ENCODE measurements at places on chromosomes 2 and 18.

DNA sequence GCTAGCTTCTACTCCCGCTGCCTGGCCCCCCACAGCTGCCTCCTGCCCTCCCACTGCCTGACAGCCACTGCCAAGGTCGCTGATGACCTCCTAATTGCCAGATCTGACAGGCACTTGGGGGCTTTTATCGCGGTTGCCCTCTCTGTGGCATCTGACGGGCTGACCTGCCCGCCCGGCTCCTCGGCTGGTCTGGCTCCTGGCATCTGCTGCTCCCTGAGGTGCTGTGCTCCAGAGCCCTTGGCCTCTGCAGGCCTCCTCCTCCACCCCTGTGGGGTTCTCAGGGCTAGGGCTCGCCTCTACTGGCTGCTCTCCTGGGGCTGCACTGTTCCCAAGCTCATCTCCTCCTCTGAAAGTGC is 43.1 kb downstream of the INHBB start:
- no peak for DNase-seq

DNA sequence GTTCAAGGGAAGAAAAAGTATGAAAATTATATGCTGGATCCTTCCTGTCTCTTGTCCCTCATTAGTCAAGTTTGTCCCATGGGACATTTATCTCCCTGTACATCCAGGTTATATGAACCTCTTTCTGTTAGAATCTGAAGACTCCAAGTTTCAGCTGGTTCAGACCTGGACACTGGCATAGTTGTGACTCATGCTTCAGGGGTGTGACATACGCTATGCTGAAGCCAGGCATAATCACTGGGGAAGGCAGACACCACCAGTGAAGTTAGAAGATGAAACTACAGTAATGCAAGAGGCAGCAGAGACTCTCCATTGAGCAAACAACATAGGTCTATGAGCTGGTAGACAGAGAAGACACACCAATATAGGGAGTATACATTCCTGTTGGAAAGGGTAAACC is 269.7 kb upstream of the SLC8A1 start:
- no peak for DNase-seq

GRCh38 chr2:84115173-84115857 is 343.8 kb downstream of the SUCLG1 start:
- DNase-seq, result no peak

DNA sequence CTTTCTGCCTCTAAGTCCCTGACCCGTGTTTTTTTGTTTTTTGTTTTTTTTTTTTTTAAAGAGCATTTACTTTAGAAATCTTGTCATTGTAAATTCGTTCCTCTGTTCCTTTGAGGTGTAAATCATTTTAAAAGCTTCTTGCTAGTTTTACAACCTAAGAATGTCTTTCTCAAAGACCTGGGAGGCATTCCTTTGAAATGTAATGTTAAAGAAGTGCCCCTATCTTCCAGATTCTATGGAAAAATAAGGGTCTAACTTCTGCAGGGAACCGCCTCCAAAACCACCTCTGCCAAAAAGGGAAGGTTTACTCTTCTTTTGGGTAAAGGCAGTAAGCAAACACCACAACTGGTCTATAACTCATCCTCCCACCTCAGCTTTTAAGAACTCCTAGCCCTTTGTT is 259.6 kb upstream of the ZNF804A start:
- DNase-seq, result no peak

- no peak for DNase-seq
Measured at GRCh38 chr2:175218551-175218950, 37.0 kb upstream of the ATP5MC3 start.

GRCh38 chr2:33107690-33108482 is 161.1 kb downstream of the LTBP1 start:
- DNase-seq, result no peak

DNA sequence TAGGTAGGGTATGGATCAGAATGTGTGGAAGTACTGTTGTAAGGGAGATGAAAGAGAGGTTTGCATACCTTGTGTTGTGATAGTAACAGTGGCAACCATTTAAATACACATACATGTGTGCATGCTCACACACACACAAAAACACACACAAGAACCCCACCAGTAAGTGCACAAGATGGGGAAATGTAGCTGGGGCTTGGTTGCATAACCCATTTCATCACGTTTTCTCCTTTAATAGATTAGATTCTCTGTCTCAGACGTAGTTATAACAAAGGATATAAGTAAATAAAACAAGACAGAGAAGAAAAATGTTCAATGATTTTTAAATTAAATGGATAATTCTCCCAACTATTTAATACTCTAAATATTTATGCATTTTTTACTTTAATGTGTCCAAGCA is 13.4 kb downstream of the ARHGAP15 start:
- DNase-seq, result no peak

DNA sequence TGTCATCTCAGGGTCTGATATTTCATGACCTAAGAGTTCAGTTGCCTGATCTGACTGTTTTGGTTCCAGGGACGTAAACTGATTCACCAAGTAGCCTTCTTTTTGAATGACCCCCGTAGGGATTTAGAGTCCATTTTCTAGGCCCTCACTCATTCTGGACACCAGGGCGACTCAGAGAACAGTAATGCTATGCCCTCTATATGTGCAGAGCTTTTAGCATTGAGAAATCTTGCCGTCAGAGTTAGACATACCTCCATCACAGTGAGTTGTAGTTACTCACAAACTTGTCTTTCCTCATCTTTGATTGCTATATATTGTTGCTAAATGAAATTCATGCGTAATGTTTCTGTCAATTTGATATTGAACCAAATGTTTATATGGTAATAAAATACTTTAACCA is 92.3 kb downstream of the OSBPL6 start:
- no peak for DNase-seq

- DNase-seq, result no peak
Measured at GRCh38 chr18:44871771-44872170, 191.1 kb downstream of the SETBP1 start.

DNA sequence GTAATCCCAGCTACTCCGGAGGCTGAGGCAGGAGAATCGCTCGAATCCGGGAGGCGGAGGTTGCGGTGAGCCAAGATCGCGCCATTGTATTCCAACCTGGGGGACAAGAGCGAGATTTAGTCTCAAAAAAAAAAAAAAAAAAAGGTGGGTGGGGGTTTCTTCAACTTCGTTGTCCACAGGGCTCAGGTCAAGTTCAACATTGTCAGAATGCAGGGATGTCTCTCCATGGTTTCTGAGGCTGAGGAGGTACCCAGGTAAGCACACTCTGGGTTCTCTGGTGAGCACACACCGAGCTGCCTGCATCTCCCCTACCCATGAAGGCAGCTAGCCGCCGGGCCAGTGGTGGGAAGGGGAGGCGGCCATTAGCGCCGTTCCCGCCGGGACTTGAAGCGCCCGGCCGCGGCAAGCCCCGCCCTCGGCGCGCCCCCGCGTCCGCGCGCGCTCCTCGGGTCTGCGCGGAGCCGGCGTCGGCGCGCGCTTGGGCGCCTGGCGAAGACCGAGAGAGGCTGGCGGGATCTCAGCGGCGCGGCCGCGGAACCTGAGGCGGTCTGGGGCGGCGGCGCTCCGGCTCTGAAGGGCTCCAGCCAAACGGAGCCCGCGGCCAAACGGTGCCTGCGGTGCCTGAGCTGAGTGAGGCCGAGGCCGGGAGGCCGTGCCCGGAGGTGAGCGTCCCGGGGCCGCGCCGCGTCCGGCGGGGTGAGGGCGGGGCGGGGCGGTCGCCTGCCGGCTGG is at the start of gene UBXN2A:
Gene UBXN2A (plus strand): TSS at position 477 of the 731 bp plus-strand sequence. CDS start 17,852 bp downstream, outside the sequence.
- DNase-seq, result peak; percentile 84

- no peak for DNase-seq
Measured at GRCh38 chr2:54866868-54867267, 143.4 kb downstream of the EML6 start.

DNA sequence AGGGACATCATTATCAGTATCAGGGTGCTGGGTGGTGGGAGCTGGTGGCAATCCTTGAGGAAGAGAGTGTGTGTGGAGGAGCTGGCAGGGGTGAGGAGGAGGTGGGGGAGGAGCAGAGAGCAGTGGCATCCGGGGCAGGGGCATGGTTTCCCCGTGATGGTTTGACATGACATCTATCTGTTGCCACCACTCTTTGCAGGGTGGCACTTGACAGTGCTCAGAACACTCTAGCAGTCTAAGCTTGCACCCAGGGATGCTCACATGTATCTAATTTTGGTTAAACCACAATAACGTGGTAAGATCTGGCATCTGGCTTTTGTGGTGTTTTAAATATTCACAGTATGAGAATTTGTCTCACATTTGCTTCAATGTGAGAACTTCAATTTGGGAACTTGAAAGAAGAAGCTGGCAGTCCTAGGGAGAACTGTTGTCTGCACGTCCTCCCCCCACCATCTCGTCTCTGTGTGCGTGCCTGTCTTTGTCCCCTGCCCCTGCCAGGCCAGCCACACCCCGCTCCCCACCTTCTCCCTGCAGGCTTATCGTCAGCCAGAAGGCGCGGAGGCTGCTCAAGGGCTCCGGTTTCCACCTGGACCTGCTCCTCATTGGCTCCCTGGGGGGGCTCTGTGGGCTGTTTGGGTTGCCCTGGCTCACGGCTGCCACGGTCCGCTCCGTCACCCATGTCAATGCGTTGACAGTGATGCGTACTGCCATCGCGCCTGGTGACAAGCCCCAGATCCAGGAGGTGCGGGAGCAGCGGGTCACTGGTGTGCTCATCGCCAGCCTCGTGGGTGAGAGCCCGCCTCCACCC is 11.7 kb downstream of the SLC4A3 start:
- DNase-seq, result no peak

GRCh38 chr18:31380912-31381311 is 4.3 kb downstream of the DSG4 start:
- DNase-seq, result no peak

GRCh38 chr2:64922482-64923384 is 66.5 kb upstream of the SLC1A4 start:
- DNase-seq, result no peak

DNA sequence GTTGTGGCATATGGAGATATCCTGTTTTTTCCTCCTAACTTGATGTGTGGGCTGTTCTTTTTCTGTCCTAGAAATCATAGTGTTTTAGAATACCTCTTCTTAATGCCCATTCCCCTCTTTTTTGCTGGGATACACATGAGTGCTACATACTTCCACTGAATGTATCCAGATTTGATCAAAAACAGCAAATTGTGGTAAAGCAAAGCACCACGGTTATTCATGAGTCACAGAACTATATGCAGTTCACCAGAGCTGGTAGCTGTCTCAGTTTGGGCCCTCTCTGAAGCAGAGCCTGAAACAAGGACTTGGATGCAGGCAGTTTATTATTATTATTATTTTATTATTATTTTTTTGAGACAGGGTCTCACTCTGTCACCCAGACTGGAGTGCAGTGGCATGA is 69.9 kb upstream of the CTLA4 start:
- no peak for DNase-seq

GRCh38 chr2:230589497-230590015 is 123.1 kb upstream of the CAB39 start:
- no peak for DNase-seq

- no peak for DNase-seq
Measured at GRCh38 chr2:96452053-96452452, 53.1 kb downstream of the NEURL3 start.

DNA sequence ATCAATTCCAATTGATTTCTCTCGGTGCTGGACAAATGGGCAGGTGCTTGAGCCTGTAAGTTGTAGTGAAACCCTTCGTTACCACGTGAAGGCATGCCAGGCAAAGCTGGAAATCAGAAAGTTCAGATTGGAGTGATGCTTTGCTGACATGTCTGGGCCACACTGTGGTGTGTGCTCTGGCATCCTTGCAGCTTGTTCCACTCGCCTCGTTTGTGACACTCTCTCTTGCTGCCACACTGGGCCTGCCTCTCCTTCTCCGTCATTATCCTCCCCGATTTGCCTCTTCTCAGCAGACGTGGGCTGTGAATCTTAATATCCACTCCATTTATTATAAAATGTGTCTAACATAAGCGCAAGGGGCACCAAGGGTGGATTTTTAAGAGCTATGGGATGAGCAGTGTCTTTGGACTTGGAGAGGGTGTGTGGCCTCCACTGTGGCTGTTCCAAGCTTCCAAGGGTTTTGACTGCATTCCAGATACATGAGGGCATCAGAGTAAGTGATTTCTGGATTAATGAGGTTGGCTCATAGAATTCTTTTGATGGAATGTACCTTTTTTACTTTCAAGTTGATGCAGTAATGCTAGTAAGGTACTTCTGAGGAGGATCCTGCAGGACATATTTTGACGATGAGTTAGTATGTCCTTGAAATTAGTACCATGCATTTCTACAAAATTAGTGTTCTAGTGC is 238.8 kb downstream of the TPGS2 start:
- DNase-seq, result no peak

DNA sequence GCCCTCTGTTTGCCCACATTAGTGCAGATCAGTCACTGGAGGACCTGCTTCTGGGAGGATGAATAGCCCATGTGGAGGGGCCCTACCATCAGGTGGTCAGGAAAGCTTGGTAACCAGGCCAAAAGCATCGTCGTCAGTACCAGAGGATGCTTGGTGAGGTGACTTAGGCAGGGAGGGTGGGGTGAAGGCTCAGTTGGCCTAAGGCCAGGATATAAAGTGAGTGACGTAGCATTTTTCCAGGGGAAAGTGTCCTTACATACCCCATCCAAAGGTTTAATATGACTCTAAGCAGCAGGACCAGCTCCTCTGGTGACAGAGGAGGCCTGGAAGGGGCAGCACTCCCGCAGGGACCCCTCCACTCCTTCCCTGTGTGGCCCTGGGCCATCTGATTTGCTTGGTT is 27.7 kb upstream of the DNMT3A start:
- DNase-seq, result no peak

- DNase-seq, result peak; percentile 82
Measured at GRCh38 chr2:1140389-1141003, 189.8 kb downstream of the SNTG2 start.

GRCh38 chr18:51623653-51624052 is 426.2 kb upstream of the MEX3C start:
- DNase-seq, result no peak

- DNase-seq, result no peak
Measured at GRCh38 chr2:224551693-224552092, 33.5 kb downstream of the CUL3 start.

GRCh38 chr2:169091761-169092519 is 22.6 kb downstream of the DHRS9 start:
- no peak for DNase-seq

GRCh38 chr18:7341581-7342337 is 110.9 kb downstream of the LRRC30 start:
- DNase-seq, result no peak

DNA sequence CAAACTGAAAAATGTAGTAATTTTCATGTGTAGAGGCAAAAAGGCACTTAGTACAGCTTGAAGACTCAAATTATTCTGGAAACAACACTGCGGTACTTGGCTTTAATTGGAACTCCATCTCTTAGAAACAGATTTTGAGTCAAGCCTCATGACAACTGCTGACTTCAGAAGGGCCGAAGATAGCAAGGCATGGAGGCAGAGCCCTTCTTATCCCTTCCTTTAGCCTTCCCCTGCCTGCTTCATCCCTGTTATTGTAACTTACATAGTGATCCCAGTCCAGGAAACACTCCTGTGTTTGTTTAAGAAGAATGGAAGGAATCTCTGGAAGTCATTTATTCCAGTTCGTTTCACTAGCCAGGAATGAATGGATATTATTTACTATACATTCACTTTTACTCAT is 110.9 kb upstream of the FAM98A start:
- no peak for DNase-seq

- no peak for DNase-seq
Measured at GRCh38 chr2:233953087-233953801, 36.1 kb downstream of the TRPM8 start.
